ENCODE measurements at places on chromosomes 12 and 14. TPM values are rescaled to one million over a fixed set of nuclear protein-coding genes. Genes with fewer than 3 reads are reported as not detected.

Gene FAM161B
- 3.2 TPM for total RNA-seq

Gene P2RX2
- not detected for total RNA-seq

DNA sequence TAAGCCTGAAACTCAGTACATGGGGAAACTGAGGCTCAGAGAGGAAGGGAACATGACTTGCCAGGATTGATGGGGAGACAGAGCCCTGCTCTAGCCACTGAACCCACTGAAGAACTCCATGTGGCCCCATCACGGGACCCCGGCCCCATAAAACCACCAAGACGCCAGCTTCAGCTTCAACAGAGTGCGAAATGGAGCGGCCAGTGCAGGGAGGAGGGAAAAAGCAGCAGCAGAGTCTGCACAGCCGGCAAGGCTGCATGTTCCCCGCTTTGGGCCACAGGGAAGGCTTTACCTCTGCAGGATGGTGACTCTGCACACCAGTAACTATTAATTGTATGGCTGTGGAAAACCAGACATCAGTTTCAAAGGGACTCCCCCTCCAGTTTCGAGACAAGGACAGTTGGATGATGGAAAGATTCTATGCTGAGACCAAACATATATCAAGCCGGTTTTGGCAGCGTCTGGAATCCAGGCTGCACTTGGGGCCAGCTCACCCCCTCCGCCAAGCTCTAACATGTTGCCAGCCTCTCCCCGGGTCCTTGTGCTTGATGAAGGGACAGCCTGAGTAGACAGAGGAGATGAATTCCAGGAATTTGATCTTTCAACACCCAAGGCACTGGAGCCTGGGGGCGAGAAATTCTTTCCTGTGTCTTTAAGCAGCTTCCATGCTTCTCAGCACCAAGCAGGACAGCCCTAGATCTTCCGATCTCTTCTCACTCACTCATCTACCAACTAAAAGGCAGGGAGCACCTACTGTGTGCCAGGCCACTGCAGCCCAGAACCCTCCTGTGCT is 55.7 kb upstream of the BCL11B start:
- no peak for DNase-seq

Gene TSPAN19
- 0.59 TPM for total RNA-seq

DNA sequence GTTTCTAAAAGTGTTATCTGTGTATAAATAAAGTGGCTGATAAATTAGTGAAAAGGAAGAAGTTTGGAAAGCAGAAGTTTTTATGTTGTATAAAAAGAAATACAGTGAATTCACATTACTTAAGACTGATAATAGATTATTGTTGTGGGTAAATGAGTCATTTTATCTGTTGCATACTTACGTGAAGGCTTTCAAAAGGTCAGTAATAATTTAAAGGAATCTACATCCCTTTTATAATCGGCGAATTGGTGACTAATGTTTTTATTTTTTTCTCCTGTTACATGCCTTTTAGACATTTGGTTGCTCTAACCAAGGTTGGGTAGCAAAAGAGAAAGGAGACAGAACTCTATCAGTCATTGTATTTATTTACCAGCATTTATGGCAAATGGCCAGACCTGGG is 155.9 kb downstream of the SLC41A2 start:
- DNase-seq: no peak

DNA sequence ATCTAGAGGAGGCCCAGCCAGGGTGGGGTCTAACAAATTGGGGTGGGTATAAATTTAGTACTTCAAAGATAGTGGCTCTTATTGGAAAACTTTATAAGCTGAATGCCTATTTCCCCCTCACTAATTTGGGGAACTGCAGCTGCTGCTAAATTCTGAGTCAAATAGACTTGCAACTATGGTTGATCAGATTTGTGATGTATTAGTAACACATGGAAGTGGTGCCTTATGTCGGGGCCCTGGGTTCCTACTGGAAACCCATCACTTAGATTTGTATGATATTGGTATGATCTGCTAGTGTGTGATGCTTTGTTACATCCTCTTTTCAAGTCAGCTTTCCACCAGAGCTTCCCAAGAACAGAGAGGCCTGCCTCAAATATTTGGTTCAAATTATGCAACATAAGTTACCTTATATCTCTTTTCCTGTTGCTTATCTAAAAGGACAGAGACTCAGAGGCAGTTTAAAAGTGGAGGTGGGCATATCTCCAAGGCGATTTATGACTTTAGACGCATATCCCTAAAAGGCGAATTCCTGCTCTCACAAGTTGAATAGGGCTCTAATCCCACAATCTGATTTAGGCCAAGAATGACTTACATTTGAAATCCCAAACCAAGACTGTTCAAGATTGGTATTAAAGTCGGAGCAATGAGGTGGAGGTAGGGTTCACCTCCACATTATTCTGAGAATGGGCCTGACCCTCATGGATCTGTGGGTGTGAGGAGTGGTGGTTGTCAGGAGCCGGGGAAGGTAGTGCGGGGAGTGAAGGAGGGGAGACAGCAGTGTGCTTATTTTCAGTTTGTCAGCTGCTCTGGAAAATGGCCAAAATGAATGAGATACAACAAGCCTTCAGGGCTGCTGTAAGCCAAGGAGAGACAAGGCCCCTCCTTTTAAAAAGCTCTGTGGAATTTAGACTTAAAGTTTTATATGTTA is 425.8 kb downstream of the RAD51B start:
- no peak for DNase-seq

GRCh38 chr14:37437490-37437889 is 157.6 kb downstream of the FOXA1 start:
- no peak for DNase-seq

DNA sequence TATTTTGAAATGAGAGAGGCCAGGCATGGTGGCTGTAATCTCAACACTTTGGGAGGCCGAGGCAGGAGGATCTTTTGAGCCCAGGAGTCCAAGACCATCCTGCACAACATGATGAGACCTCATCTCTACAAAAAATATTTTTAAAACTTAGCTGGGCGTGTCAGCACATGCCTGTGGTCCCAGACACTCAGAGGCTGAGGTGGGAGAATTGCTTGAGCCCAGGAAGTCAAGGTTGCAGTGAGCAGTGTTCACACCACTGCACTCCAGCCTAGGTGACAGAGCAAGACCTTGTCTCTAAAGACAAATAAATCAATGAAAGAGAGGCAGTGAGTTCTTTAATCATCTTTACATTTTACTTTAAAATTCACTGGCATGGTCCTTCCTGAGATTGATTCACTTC is 124.5 kb downstream of the DUSP6 start:
- DNase-seq: no peak

Gene FOXG1
- total RNA-seq: 1.8 TPM

Gene RTL1
- total RNA-seq: 0.18 TPM

- DNase-seq: no peak
Observed at GRCh38 chr12:63028951-63029350, 94.0 kb upstream of the PPM1H start.

GRCh38 chr14:23624830-23625404 is 11.2 kb upstream of the DHRS2 start:
- DNase-seq: no peak

Gene DIO2
- total RNA-seq: 0.10 TPM

GRCh38 chr14:62071039-62071438 is 308.8 kb downstream of the SNAPC1 start:
- DNase-seq: no peak

Gene ANKRD33
- total RNA-seq: 0.31 TPM

DNA sequence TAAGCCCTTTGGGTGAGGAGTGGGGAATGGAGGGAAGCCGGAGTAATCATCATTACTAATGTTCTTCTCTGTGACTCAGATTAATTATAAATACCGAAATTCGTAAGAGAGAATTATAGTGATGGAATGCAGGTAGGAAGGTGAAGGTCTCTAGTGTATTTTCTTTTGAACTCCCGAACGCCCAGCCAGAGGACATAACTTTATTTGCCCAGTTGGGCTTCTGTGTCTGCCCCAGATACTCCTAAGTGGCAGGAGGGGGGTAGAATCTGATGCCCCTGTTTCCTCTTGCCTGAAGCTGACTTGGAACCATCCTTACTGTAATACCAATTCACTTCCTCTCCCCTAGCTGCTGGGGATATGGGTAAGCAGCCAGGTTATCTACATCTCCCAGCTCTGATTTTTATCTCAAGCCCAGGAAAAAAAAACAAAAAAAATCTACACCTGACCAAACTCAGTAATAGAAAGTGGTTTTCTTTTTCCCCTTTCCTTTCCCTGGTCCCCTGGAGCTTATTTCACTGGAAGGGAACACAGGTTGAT is 84.4 kb upstream of the CISTR start:
- no peak for DNase-seq

Gene TMEM233
- 7.2 TPM for total RNA-seq

GRCh38 chr14:91061056-91061887 is 831 bp upstream of the RPS6KA5 start:
- DNase-seq: no peak

DNA sequence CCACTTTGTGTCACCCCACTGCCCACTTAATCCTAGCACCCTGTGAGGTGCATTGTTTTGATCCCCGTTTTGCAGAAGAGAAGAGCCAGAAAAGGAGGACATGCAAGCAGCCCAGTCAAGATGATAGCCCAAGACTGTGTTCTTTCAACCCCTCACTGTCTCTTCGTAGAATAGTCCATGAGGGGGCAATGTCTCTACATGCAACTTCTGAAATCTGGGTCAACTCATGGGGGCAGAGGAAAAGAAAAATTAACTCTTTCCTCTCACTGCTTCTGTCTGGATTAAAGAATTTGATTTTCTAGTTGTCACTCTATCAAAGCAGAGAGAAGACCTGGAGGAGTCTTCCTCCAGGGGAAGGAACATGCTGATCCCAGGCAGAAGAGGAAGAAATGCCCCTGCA is 229.6 kb upstream of the NOS1 start:
- DNase-seq: no peak

DNA sequence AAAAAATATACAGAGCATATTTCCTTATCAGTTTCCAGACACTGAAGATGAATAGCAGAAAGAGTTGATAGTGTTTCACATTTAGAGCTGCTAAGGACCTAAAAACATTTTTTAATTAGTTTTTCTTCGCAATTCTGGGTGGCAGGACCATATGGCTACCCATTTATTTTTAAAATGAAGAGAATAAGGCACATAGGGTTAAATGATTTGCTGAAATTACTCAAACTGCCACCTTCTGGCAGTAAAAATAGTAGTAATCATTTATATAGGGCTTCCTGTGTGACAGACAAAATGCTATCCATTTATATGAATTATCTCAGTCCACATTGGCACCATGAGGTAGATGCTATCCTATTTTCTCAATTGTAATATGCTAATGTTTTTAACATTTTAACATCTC is 108.6 kb upstream of the CCDC196 start:
- no peak for DNase-seq

Gene HOXC12
- total RNA-seq: 1.3 TPM

DNA sequence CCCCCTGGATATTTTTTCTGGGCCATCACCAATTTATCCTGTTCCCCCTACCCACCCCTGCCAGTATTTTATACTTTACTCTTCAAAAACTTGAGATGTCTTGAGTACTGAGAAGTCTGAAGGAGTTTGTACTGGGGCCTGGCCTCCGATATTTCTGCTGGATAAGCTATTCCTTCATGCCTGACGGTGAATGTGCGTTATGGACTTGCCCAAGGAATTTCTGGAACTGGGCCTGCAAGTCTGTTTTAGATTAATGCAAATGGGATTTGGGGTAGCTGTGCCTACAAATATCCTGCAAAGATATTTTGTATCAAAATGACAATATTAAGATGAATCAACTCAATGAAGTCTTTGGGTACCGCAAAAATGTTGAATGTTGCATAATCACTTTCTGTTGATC is at the start of gene PTCSC3:
PTCSC3 (minus strand) TSS at position 199 of the 400 bp plus-strand sequence.
- DNase-seq: no peak

Gene PLEKHG7
- total RNA-seq: not detected

- no peak for DNase-seq
Observed at GRCh38 chr12:5195244-5195643, 151.6 kb downstream of the KCNA5 start.

DNA sequence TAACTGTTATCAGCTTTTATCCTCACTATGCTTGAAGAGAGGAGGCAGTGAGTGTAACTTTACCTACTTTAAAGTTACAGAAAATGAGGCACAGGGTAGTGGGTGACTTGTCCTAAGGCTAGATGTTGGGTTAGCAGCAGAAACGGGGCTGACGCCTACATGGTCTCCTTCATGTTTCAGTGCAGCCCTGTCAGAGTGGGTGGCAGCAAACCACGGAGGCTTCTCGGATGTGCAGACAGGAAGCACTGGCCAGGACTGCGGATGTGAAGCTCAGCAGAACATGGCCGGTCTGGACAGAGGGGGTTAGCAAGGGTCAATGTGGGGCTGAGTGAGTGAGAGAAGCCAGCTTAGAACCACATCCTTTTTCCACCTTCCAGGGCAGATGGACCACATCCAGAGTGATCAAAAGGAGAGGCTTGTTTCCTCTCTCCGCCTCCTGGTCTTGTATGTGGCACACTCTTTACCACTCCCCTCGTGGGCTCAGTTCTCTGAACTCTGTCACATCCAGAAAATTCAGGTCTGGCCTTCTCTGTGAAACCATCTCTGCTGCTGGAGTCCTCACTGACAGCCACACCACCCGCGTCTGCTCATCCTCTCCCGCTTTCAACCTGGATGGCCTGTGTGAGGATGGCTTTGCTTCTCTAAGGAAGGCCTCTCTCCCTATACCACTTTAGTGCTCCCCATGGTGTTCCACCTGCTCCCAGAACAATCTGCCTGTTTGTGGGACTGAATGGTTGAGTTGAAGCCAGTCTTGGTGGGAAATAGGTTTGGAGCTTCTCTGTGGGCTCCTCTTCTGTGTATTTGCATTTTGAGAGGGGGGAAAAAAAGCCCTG is 14.1 kb downstream of the SUSD6 start:
- peak; percentile 55 for DNase-seq

DNA sequence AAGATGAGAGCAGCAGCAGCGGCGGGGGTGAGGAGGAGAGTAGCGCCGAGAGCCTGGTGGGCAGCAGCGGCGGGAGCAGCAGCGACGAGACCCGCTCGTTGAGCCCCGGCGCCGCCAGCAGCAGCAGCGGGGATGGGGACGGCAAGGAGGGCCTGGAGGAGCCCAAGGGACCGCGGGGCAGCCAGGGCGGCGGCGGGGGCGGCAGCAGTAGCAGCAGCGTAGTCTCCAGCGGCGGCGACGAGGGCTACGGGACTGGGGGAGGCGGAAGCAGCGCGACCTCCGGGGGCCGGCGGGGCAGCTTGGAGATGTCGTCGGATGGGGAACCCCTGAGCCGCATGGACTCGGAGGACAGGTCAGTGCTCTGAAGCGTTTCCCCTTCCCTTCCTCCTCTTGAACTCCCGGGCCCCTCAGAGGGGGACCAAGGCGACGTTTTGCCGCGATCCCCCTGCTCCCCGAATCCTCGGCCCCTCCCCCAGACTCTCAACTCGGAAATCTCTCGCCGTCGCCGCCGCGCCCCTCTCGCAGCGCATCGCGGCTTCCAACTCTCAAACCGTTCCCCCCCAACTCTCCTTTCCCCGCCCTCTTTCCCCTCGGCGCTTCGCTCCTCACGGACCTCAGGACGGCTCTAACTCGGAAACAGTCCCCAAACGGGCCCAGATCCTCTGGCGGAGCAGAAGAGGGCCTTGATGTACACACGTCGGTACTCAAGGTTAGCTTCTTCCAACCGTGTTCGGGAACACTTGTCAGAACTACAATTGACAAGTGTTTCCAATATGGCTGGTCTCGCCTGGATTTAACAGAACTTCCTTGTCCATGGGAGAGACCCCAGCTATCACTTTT is 947 bp downstream of the AEBP2 start:
- peak; percentile 58 for DNase-seq

- no peak for DNase-seq
Observed at GRCh38 chr12:31759632-31760459, 31.0 kb upstream of the AMN1 start.

GRCh38 chr14:22152903-22153302 is 436.1 kb downstream of the DAD1 start:
- no peak for DNase-seq

Data from endothelial cell (in vitro differentiated cells).